ENCODE measurements at places on chromosomes 5 and 9.

DNA sequence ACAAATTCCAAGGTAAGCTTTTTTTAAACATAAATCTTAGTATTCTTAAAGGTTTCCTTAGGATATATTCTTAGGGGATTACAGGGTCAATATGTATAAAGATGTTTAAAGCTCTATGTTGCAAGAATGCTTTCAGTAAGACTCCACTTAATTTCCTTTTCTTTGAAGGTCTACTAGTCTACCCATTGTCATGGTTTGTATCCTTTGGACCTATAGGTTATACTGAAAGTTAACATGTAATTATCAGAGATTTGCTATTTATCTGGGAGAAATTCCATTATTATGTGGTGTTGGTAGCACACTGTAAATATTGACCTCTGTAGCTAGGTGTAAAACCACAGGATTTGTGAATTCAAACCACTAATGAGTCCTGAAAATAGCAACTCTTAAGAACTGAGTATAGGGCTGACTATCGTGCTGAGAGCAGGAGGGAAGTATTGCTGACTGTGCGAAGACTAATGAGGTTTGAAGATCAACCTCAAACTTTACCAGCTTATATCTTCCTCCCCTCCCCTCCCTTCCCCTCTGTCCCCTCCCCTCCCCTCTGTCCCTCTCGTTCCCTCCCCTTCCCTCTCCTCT, 85.6 kb downstream of the GADD45G start:
- DNase-seq, result no peak

- DNase-seq, result no peak
Observed at GRCh38 chr9:75709698-75710097, 180.8 kb upstream of the PCSK5 start.

- DNase-seq, result no peak
Observed at GRCh38 chr9:114231719-114232449, 76.5 kb downstream of the COL27A1 start.

DNA sequence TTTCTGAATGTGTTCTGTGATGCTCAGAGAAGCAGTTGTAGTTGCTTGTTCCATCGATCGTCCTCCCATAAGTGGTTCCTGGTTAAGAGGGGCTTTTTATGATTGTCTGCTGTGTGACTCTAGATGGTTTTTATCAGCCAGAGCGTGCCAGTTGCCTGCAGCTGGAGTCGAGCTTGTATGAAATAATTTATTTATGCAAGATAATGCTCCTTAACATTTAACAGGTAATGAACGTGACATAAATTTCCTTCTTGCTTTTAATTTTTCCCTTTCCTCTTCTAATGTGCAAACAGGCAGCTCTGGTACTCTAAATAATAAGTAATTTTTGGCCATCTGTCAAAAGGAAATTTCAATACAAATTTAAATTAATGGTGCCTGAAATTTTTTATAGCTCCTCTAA, 84.4 kb downstream of the TLE4 start:
- DNase-seq, result no peak

GRCh38 chr5:172958331-172959046, 735 bp upstream of the RPL26L1 start:
- DNase-seq, result peak; percentile 60

DNA sequence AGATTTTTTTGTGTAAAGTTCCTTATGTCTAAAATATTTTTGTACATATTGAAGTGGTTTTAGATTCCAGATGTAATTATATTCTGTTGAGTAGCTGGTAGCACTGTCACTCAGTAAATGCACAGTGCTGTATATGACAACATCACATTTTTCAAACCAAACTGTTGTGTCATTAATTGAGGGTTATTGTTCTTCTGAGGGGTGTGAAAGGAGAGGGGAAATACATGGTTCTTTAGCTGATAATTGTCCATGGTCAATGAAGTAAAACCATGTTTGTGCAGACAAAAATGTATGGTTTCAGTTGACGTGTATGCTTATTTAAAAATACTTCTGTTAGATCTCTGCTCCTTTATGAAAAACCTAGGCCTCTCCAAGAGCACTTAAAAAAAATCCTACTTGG, 3.3 kb downstream of the ZNF462 start:
- no peak for DNase-seq

DNA sequence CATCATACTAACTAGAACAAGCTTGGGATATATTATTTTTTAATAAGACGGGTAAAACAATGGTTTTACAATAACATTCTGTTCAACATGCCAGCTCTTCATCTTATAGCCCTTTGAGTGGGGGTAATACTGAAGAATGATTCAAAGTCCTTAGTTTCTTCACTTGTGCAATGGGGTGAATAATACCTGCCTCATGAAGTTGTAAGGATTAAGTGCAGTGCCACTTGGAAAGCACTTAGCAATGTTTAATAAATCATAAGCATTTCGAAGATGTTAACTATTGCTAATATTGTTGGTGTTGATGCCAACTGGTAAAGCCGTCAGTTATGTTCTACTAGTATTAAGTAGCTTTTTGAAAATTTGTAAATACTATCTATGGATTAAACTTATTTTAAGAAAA, 38.0 kb downstream of the TNPO1 start:
- no peak for DNase-seq

GRCh38 chr9:96660692-96661248, 5.7 kb upstream of the PRXL2C start:
- no peak for DNase-seq

DNA sequence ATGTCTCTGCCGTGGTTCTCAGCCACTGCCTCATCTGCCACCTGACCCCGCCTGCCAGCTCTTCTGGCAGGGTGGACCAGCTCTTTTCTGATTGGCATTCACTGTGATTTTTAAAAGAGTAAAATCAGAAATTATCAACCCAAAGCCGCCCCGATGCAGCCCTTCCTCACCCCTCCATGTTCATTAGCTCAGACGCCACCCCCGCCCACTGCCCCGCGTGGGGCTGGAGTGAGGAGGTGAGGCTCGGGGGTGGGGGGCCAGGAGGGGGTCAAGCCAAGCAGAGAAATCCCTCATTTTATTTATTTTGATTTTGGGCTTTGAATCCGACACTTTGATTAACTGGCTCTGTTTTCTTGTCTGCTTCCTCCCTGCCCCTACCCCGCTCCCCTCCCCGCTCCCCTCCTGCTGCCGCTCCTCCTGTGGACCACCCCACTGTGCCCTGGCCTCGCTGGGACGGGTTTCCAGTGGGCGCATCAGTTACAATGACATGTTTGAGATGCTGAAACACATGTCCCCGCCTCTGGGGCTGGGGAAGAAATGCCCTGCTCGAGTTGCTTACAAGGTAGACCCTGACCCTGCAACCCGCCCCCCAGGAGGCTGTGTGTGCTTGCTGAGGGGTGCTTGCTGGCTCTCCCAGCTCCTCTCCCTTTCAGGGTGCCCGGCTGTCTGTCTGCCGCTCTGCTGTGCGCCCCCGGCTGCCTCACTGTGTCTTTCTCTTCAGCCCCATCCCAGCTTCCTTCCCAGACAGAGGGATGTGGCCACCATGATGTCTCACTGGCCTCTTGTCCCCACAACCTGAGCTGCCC, 224.9 kb downstream of the CACNA1B start:
- no peak for DNase-seq

GRCh38 chr5:174552428-174552827, 172.0 kb upstream of the MSX2 start:
- DNase-seq, result no peak

DNA sequence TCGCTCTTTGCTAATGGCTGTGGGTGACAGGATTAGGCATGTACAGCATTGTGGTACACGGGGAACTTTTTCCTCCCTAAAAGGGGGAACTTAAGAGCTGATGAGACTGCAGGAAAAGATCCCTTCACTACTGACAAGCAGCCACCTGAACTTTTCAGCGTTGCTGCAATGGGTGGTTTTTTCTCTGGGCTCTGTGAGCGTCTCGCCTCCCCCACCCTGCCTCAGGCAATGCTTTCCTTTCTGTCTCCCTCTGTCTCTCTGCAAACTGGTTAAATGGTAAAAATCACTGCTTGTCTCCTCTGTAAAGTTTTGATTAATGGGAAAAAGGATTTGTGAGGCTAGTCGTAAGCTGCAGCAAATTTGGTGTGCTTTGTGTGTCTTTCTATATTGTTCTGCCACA, 20.3 kb downstream of the HSD17B3 start:
- no peak for DNase-seq

DNA sequence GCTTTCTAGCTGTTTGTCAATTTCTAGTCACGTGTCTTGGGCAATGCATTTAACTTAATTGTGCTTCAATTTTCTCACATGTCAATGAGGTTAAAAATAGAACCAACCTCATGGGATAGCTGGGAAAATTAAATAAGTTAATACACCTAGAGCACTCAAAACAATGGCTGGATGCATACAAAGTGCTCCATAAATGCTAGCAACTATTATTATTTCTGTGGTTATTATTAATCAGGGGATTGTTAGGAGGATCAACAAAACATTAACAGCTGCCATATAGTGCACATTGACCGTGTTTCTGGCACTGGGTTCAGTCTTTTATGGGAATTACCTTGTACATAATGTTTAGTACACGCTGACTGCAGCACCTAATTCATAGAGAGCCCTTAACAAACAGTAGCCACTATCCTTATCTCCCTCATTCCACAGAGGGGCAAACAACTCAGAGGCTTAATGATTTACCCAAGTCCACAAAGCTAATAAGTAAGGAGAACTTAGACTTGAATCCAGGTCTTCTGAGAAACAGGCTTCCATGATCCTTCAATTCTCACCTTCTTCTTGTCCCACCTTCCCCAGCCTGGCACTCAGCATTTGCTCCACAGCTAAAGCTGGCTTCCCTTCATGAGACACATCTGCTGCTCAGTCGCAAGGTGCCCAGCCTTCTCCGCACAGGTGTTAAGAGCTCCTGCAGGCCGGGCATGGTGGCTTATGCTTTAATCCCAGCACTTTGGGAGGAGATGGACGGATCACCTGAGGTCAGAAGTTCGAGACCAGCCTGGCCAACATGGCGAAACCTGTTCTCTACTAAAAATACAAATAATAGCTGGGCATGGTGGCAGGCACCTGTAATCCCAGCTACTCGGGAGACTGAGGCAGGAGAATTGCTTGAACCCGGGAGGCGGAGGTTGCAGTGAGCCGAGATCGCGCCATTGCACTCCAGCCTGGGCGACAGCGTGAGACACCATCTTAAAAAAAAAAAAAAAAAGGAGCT, 137.4 kb upstream of the ABCA1 start:
- DNase-seq, result peak; percentile 27

DNA sequence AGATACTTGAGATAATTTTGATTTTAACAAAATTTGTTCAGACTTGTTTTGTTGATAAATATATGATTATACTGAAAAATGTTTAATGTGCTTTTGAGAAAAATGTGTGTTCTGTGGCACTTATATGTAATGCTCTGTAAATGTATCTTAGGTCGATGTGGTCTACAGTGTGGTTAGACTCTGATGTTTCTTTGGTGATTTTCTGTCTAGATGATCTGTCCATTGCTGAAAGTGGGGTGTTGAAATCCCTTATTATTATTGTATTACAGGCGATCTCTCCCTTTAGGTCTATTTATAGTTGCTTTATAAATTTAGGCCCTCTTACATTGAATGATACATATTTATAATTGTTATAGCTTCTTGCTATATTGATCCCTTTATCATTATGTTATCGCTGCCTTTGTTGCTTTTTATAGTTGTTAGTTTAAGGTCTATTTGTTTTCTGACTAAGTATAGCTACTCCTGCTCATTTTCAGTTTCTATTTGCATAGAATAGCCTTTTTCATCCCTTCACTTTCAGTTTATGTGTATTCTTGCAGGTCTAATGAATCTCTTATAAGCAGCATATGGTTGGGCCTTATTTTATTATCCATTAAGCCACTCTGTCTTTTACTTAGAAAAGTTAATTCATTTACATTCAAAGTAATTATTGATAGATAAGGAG, 124.3 kb downstream of the MRPS30 start:
- no peak for DNase-seq

GRCh38 chr9:86818636-86819035, 128.7 kb downstream of the GAS1 start:
- no peak for DNase-seq

- no peak for DNase-seq
Observed at GRCh38 chr9:99778308-99778707, 43.4 kb upstream of the NR4A3 start.

DNA sequence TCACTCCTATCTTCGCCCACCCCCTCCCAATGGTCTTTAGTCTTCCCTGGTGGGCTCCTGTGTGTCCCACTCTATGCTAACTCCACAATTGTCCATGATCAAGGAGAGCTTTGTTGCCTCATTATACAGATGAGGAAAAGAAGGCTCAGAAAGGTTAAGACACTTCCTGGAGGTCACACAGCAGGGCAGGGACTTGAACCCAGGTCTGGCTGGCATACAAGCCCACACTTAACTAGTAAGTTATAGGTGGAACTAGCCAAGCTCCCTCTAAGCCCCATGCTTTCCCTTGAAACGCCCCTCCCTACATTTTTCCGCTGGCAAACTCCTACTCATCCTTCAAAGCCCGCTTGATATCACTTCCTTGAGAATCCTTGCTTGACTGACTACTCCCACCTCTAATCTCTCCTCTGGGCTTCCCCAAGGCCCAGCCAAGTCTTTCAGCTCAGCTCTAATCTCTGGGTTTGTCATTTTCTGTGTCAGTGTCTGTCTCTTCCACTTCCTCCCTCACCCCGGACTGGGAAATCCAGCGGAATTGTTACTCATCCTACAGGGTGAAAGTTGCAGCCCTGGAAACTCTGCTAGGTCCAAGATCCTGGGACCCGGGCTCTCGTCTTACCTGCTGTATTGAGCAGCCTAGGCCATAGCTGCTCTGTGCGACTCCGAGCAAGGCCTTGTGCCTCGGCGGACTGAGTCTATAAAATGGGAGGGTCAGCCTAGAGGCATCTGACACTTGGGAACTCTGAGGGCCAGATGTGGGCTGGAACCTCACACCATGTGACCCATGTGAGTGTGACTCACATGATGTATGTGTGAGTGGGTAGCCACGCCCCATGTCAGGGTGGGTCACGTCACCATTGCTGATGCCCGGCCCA, 144.5 kb downstream of the GAPVD1 start:
- DNase-seq, result no peak

DNA sequence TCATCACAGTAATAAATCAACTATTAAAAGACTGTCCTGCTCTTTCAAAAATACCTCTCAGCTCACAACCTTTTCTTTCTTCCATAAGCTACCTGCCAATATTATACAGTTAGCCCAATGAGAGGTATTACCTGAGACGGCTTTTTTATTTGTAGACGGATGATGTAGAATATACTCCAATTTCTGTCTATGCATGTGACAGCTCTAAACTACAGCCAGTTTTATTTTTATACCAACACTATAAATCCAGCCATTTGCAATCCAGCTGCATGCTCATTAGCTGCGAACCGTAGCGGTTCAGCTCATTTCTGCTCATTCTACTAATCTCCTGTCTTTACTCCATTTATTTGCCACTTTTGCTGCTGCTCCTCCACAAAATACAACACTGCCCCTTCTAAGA, 51.2 kb downstream of the TBCA start:
- DNase-seq, result no peak
